ENCODE measurements at places on chromosomes 12 and 14.

DNA sequence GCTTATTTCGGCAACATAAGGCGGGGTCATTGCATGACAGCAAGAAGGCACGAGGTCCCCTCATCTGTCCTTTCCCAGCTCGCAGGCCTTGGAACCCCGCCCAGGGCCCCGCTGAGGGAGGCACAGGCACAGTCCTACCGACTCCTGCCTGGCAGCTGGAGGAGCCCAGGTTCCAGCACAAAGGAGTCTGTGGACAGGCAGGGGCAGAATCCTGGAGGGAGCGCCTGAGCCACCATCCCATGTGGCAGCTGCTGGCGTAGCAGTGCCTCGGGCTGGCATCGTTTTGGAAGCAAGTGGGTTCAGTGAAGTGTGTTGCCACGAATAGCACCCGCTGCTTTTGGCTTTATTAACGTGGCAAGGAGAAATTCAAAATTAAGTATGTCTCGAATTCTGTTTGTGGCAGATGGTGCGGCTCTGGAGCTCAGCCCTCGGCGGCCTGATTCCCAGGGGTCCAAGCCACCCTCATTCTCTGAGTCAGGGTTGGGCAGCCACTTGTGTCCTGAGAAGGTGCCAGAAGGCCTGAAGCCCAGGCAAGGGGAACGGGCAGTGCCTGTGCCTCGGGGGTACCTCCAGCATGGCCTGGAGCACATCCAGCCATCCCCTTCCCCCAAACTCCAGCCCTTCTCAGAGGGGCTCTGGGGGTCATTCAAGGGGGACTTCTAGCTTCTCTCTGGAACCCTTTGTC, 35.9 kb downstream of the SLC8B1 start:
- DNase-seq: no peak

- DNase-seq: no peak
These were observed 73.1 kb downstream of the ACADS start for GRCh38 chr12:120798696-120799095.

GRCh38 chr12:102816816-102817434, 100.1 kb downstream of the PAH start:
- peak; percentile 29 for DNase-seq

GRCh38 chr12:53499266-53500141, at the start of gene MAP3K12:
MAP3K12 (minus strand) TSS chr12:53499458; CDS start chr12:53487391, 12,067 bp downstream.
- no peak for DNase-seq

DNA sequence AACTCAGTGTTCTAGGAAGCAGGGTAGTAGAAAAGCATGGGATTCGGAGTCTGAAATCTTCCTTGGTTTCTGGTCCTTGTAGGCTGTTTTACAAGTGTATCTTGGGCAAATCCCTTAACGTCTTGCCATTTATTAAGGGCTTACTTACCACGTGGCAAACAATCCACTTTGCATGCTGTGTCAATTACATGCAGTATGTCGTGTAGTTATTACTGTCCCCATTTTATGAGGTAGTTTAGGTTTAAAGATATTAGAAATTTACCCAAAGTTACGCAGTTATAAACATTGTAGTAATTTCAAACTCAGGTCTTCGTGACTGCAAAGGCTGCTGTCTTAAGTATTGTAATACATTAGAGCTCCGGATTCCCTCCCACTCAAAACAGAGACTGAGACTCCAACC, 1.5 kb upstream of the NOVA1 start:
- no peak for DNase-seq

Data from SHP77 treated with DMSO at 0.1 percent for 48 hours (cell line).